ENCODE measurements at places on chromosomes 11 and 22.

DNA sequence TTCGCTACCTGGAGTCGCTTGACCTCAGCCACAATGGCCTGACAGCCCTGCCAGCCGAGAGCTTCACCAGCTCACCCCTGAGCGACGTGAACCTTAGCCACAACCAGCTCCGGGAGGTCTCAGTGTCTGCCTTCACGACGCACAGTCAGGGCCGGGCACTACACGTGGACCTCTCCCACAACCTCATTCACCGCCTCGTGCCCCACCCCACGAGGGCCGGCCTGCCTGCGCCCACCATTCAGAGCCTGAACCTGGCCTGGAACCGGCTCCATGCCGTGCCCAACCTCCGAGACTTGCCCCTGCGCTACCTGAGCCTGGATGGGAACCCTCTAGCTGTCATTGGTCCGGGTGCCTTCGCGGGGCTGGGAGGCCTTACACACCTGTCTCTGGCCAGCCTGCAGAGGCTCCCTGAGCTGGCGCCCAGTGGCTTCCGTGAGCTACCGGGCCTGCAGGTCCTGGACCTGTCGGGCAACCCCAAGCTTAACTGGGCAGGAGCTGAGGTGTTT lies 12.8 kb downstream of the TSKU start:
- DNase-seq, result no peak

- DNase-seq, result no peak
Observed at GRCh38 chr11:109939166-109939810, 153.9 kb upstream of the ZC3H12C start.

DNA sequence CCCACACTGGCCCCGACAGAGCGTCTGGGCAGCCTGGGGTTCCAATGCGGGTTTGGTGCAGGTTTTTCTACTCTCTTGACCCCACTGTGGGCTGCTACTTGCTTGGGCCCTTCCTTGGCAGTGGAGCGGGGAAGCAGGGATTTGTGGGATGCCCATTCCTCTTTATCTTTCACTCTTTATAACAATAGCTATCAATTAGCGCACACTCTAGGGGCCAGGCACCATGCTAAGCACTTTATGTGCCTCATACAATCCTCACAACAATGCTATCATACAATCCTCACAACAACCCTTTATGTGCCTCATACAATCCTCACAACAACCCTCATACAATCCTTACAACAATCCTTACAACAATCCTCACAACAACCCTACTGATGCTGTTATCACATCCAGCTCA lies 12.7 kb downstream of the ACCS start:
- no peak for DNase-seq

DNA sequence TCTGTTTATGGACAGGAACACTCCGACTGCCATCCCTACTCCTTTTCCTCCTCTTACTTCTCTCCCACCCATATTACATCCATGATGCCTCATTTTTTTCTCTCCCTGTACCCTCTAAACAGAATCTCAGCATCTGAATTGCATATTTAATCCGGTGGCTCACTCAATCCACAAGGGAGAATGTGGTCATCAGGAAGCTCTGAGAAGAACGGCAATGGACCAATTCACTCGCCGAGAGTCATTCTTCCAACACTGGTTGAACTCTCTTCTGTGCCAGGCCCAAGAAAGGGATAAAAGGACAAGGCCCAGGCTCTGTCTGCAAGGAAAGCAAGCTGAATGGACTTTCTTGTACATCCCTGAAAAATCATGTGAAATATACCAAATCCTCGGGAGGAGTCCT lies 15.9 kb downstream of the MAP6 start:
- no peak for DNase-seq

- no peak for DNase-seq
Observed at GRCh38 chr11:79949574-79949973, 508.7 kb upstream of the TENM4 start.

DNA sequence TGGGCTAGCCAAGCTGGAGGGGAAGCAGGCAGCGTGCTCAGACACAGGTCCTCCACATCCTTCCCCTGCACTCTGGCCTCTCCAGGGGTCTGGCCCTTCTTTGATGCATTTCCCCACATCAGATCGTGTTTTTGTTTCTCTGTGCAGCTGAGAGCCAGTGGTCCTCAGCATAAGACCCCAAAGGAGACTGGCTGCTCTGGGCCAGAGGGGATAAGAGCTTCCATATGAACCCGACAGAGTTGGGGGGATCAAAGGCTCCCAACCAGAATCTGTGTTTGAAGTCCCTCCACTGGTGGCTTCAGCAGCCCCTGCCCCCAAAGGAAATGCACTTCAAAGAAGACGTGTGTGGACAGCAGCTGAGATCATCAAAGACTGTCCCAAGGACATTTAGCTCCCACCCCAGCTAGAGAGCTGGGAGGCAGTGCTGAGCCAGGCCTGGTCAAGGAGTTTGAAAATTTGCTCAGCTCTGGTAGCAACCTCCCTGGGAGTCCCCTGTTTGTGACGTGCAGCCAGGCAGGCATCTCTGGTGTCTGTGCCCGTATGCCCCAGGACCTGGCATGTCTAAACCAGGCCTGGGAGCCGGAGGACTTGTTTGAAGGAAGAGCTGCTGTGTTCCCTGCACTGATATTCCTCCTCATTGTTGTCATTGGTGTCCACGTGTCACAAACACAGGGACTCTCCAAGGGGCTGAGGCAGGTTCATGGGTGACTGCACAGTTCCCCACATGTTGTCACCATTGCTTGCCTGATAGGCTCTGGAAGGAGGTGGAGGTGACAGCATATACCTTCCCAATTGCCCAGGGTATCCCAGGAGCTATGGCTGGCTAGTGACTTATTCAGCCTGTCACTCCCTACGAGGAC lies 99.0 kb downstream of the AMOTL1 start:
- DNase-seq, result no peak

All from germinal center (tissue), 1 donor.